Urinary bladder (tissue), 4 donors: ENCODE measurements at places on chromosomes 5 and 9. TPM values are rescaled to one million over a fixed set of nuclear protein-coding genes. Genes with fewer than 3 reads are reported as not detected.

SMC2 gene
- polyA plus RNA-seq = 5.7 TPM

DNA sequence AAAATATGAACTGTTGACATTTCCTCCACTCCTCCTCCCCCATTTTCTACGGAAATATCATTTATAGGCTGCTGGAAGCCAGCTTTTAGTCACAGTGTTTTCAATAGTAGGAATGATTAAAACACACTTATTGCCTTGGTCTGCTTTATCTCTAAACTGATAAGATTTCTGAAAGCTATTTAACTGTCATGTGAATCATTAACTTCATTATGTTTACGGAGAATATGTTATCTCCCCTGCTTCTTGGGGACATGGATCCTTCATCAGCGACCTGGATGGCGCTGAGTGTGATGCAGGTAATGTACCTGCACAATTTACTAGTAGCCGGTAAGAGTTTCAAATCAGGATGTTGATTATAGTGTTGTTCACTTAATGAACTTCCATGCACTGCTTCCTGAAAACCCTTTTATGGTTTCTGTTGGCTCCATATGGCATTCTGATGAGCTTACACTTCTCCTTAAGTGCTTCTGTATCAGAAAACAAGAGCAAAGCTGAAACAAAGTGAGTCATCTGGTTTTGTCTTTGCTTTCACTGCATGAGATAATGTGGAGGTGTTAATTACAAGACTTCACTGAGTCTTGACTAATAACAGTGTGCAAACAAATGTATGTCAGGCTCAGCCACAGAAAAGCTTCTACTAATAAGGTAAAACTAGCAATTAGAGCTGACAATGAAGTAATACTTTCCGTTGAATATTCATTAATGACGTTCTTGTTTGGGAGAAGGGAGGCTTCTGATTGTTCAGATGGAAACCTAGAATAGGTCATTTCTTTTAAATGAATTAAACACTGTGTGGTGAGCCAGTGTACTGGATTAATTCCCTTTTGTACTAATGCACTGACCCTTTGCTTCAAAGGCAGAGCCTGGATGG is 162.4 kb upstream of the ZNF608 start:
- DNase-seq = no peak

INSL4 gene
- not detected for polyA plus RNA-seq

PCDHGA3 gene
- polyA plus RNA-seq = 1.6 TPM

ZNF189 gene
- 9.6 TPM for polyA plus RNA-seq

GRCh38 chr9:126521551-126521950 is 92.2 kb upstream of the LMX1B start:
- no peak for DNase-seq

DNA sequence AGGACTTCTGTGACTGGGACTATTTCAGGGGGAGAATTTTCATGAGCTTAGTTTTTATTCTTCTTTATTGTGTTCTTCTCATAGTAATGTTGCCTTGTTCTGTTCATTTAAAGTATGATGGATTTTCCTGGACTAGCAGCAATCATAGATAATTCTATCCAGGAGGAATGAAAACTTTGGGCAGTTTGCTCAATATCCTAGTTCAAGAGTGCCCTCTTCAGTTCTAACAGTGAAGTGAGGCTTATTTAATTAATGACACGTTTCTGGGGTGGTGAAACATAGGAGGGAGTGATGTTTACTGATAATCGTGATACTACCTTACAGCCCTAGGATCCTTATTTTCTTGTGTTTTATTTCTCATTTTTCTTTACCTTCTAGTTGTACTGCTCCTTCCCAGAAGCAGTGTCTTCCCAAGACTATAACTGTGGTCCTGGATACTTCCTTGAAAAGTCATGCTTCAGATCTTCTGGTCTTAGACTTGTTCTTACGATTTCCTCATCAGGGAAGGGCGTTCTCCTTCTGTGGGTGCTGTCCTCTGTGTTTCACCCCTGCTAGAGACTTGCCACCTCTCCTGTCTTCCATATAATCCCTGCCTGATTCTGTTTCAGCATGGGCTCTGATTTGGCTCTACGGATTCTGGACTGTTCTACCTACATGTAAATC is 57.4 kb downstream of the CFAP95 start:
- no peak for DNase-seq

- no peak for DNase-seq
Observed at GRCh38 chr9:1008216-1008615, 31.8 kb downstream of the DMRT3 start.

DNA sequence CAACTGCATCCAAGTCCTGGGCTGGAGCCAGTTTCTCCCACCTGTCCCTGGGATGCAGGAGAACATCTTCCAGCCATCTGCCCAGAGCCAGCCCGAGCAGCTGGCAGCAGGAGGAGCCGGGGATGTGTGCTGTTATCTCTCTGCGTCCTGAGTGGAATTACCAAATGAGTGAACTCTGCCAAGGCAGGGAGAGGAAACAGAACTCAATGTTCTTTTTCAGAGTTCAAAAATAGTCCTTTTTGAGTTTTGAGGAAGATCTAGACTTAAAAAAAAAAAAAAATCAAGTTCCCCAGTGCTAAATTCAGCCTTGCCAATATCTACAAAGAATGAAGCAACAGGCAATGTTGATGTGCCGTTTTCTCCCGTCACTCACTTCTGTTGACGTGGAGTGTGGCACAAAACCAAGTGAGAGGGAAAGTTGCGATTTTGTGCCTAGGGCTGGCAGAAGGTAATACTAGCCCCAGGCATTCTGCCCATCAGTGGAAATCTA is 56.2 kb downstream of the TMOD1 start:
- DNase-seq = no peak

DNA sequence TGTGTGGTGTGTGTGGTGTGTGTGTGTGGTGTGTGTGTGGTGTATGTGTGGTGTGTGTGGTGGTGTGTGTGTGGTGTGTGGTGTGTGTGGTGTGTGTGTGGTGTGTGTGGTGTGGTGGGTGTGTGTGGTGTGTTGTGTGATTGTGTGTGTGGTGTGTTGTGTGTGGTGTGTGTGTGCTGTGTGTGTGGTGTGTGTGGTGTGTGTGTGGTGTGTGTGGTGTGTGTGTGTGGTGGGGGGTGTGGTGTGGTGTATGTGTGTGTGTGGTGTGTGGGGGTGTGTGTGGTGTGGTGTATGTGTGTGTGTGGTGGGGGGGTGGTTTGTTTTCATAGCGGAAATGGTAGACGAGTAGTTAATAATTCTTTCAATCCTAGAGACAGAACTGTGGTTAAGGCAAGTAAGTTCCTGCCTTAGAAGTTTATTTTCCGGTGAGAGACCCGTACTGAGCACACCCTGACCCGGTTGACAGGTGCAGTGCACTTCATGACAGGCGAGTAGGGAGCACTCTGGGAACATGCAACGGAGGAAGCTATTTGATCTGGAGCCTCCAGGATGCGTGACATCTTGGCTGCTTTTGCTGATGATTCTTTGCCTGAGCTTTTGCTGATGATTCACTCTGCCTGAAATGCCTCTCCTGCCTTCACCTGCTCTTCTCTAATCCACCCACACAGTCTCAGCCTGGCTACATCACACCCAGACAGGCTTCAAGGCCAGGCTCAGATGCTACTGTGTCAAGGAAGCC is 21.7 kb upstream of the FAT2 start:
- DNase-seq = no peak

- DNase-seq = no peak
Observed at GRCh38 chr9:129270205-129270604, 92.1 kb upstream of the IER5L start.

DNA sequence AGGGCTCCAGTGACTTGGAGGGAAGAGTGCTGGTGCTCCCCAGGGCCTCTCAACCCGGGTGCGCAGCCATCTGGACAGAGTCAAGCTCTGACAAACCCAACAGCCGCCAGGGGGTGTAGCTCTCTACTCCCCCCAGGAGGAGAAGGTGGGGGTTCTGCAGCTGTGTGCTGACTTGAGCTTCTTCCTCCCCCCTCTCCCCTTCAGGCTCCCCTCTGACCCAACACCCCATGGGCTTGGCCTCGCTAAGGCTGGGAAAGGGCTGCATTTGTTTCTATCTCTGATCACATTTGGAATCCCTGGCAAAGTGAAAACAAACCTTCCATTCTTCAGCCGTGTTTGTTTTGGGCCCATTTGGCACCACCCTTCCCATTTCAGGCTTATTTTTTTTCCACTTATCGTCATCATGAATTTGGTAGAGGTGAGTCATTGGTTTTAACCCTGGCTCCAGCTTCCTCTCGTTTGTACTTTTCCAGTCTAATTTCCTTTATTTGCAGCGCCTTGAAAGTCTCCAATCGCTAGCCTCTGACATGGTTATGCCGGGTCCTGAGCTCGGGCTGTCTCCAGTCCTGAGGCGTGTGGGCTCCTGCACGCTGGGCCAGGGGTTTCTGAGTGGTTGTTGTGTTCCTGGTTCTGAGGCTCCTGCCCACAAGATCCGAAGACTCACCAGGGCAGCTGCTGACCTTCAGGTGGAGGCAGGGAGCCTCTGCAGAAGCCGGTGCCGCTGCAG is 36.1 kb downstream of the DAP start:
- no peak for DNase-seq

- DNase-seq = no peak
Observed at GRCh38 chr5:37769840-37770239, 70.0 kb downstream of the GDNF start.

DNA sequence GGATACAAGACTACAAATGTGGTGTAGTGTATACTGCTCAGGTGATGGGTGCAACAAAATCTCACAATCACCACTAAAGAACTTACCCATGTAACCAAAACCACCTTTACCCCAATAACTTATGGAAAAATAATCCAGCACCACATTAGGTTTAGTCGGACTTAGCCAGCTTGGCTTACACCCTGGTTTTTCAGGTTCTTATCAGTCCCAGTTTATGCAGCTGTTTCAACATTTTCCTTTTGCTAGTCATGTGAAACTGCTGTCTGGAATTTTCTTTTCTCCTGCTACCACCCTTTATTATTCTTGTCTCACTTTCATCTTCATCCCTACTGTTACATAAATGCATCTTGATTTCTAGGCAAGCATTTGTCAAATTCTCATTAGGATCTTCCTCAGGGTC is 51.5 kb downstream of the STK32A start:
- no peak for DNase-seq

IRX2 gene
- polyA plus RNA-seq = 0.20 TPM

IL13 gene
- polyA plus RNA-seq = not detected

DNA sequence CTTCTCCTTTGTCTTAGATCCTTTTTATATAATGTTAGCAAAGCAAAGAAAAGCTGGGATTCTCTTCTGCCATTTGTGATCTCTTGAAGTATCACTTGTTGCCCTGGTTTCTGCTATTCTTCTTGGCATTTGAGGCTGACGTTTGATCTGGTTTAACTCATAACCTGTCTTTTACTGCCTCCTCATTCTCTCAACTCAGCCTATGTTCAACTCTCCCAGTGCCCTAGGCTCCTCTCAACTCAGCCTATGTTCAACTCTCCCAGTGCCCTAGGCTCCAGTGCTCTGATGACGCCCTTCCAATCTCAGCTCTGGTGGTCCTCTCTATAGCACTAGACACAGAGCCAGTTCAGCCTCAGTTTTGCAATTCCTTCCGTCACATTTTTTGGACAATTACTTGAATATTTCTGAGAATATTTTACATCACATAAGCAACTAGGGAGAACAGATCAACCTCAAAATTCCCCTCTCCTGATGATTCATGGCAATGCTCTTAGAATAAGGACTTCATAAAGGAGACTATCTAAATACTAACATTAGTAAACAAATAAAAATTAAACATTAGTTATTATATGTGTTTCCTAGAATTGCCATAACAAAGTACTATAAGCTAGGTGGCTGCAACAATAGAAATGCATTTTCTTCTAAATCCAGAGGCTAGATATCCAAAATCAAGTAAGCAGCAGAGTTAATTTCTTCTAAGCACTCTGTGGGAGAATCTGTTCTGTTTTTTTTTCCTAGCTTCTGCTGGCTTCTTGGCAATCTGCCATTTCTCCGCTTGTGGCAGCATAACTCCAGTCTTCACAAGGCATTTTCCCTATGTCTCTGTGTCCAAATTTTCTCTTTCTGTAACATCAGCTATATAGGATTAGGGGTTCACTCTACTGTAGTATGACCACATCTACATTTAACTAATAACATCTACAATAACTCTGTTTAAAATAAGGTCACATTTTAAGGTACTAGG is 662.1 kb upstream of the FTMT start:
- no peak for DNase-seq

DNA sequence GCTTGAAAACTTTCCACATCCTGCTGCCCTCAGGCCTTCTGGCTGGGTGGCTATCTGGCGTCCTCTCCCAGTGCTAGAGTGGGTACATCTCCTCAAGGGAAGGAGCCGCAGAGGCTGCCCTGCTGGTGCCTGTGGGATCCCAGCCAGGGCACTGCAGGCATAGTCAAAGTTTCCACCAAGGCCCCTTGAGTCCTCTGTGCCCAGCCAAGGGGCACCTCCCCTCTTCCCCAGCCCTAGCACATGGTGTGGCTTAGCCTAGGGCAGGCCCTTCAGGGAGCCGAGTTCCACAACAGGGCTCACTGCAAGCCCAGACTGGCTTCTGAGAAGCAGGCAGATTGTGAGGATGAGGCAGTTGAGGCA is 103.2 kb downstream of the RGS3 start:
- DNase-seq = no peak

WDR31 gene
- polyA plus RNA-seq = 2.6 TPM

KIF4B gene
- not detected for polyA plus RNA-seq

PCDHA10 gene
- polyA plus RNA-seq = 0.13 TPM

CYLC2 gene
- polyA plus RNA-seq = not detected

- peak; percentile 96 for DNase-seq
Observed at GRCh38 chr5:141560725-141561483, 57.9 kb downstream of the DIAPH1 start.

DNA sequence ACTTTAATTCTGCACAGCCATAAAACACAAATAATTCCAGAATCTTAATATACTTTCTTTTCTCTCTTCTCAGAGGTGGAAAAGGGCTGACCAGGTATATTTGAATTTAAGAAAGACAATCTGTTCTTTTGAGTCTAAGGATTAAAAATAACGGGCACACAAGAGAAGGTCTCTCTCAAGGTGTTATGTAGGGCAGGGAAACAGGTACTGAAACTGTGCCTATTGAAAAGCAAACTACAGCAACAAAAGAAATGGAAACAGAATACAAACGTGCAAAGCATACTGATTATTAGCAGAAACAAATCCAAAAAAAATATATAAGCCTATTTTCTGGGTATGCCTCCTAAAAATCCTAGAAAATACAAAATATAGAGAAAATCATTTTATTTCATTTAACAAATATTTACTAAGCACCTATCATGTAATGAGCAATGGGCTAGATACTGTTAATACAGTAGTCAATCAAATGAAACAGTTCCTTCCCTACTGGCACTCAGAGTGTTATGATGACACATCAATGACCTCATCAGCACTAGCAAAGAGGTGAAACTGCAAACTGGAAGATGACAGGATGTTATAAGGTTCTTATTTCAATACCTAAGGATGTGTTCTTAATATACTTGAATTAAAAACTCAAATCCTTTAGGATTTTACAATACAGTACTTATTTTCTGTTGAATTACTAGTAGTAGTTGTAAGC is 87.7 kb downstream of the AUH start:
- no peak for DNase-seq

IFNA14 gene
- polyA plus RNA-seq = not detected

GRCh38 chr9:95874989-95875304 is 544 bp upstream of the ERCC6L2 start:
- DNase-seq = no peak

GRCh38 chr9:20854444-20854843 is 170.4 kb downstream of the FOCAD start:
- no peak for DNase-seq

PCDHGC5 gene
- polyA plus RNA-seq = 0.29 TPM

GRCh38 chr5:41325074-41325473 is 111.7 kb upstream of the C6 start:
- DNase-seq = no peak
